ENCODE measurements at places on chromosomes 5 and 9.

GRCh38 chr5:135221696-135222095, 177.3 kb downstream of the MACROH2A1 start:
- no peak for DNase-seq

- no peak for DNase-seq
These were observed 40.2 kb upstream of the CYFIP2 start for GRCh38 chr5:157225469-157226422.

DNA sequence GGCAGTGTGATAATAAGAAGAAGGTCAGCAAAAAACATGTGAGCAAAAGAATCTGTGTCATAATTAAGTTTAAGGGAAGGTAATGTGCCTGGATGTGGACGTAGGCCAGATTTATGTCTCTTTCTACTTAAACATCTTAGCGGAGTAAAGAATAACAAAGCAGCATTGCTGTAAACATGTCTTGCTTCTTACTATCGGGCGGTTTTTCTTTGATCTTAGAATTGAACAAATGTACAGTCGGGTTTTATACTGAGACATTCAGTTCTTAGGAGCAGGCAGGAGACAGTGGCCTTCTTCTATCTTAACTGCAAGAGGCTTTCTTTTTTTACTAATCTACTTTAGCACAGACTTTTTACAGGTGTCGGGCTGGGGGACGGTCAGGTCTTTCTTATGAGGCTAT, 40.4 kb upstream of the FLT4 start:
- no peak for DNase-seq

- no peak for DNase-seq
These were observed 138.3 kb downstream of the RFK start for GRCh38 chr9:76255781-76256455.

DNA sequence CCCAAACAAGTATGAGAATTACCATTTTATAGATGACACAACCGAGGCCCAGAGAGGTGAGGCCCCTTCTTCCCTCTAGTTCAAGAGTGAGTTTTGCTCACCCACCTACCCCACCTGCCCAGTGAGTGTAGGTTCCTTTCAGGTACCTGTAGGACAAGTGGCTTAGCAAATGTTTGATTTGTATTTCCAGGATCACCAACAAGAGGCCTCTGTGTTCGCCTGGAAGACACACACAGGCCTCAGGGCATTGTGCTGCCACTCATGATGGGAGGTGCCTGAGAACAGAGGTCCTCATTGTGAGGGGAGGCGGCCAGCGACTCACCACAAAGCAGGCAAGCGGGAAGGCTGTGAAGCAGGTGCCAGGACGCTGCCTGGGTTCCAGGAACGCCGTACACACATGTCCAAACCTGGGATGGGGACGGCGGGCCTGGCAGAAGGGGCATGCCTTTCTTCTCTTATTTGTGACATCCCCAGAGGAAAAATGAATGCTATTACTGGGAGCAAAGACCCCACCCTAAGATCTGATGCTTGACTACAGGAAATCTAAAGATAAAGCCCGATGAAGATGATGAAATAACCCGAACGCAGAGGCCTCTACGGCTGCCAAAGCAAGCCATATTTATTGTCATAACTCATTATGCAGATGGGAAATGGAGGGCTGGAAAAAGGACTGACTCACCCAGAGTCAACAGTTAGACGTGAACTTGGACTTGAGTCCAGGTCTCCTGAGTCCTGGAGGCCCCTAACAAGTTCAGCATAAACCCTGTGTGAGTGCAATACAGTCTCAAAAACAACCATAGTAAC, 60.2 kb upstream of the SLC25A51 start:
- no peak for DNase-seq

All from activated CD4-positive, alpha-beta T cell treated with anti-CD3 and anti-CD28 coated beads, Interleukin-2, amount 50 U/mL, for 1 hour (primary cell).